Naive B cell (primary cell): ENCODE measurements at places on chromosomes 3 and 15. TPM values are rescaled to one million over a fixed set of nuclear protein-coding genes. Genes with fewer than 3 reads are reported as not detected.
A peak's percentile ranks its signal among the peaks of the same experiment; 100 is the strongest.

Gene GOLGA8M
- not detected for polyA plus RNA-seq

GRCh38 chr15:60384053-60384452 is 13.7 kb downstream of the ANXA2 start:
- H3K4me3 ChIP-seq, result no peak overlapping the region
- peaks cover 5% of the 10 kb centered on the region for H3K4me1 ChIP-seq
- no peak for DNase-seq
- no peaks in the 10 kb centered on the region for H3K27me3 ChIP-seq

Gene CLDN16
- polyA plus RNA-seq, result not detected

DNA sequence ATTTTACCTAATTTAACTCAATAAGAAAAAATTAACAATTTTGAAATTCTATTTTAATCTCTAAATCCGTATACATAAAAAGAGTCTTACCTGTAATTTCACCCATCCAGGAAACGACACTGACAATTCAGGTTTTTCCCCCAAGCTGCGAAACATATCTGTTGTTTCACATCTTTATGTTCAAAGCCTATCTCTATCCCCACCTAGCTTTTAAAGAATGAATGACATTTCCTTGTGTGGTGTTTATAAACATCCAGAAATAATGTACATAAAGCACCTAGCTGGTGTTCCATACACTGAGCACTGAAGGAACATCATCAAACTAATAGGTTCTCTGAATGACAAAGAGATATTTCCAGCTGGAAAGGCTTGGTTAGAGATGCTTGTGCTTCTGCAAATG is 867.8 kb downstream of the SQOR start:
- H3K36me3 ChIP-seq, result no peaks in the 10 kb centered on the region
- H3K27me3 ChIP-seq, result no peaks in the 10 kb centered on the region
- H3K4me3 ChIP-seq, result no peak overlapping the region
- no peaks in the 10 kb centered on the region for H3K4me1 ChIP-seq

- H3K4me1 ChIP-seq, result peaks cover 27% of the 10 kb centered on the region
- peak overlapping the region; percentile 100 for H3K27ac ChIP-seq
- peak overlapping the region; percentile 100 for H3K4me3 ChIP-seq
- no peak for DNase-seq
These were observed 697 bp upstream of the RAB5A start for GRCh38 chr3:19945969-19946831.

DNA sequence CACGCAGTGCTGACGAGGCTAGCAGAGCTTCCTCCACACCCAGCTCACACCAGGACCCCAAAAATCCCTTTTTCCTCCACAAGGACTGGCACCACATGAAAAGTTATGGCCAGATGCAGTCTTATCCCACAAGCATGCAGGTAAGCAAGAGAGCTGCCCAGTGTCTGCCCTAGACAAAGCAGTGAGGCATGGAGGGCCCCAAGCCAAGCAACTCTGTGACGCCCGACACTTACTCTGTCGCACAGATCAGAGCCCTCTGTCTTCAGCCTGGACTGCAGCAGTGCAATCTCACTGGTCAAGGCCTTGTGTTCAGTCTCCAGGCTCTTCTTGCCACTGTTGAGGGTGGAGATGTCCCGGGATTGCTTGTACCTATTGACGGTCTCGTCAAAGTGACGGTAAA is 28.7 kb downstream of the RPN1 start:
- H3K4me3 ChIP-seq, result no peak overlapping the region
- no peak overlapping the region for H3K27ac ChIP-seq
- no peaks in the 10 kb centered on the region for H3K27me3 ChIP-seq
- H3K4me1 ChIP-seq, result peaks cover 36% of the 10 kb centered on the region

- no peaks in the 10 kb centered on the region for H3K4me1 ChIP-seq
- H3K27ac ChIP-seq, result no peak overlapping the region
- H3K36me3 ChIP-seq, result no peaks in the 10 kb centered on the region
- no peak for DNase-seq
- no peak overlapping the region for H3K4me3 ChIP-seq
- H3K27me3 ChIP-seq, result peaks cover 9% of the 10 kb centered on the region
These were observed 20.1 kb upstream of the C3orf49 start for GRCh38 chr3:63798949-63799348.

Gene AP3B2
- polyA plus RNA-seq, result not detected

Gene LRTM1
- not detected for polyA plus RNA-seq

- DNase-seq, result no peak
- H3K36me3 ChIP-seq, result no peaks in the 10 kb centered on the region
- H3K27ac ChIP-seq, result no peak overlapping the region
- H3K4me1 ChIP-seq, result no peaks in the 10 kb centered on the region
- H3K4me3 ChIP-seq, result no peak overlapping the region
- H3K27me3 ChIP-seq, result no peaks in the 10 kb centered on the region
These were observed 863.2 kb downstream of the GBE1 start for GRCh38 chr3:80898211-80898610.

GRCh38 chr3:100105501-100105900 is 8.8 kb downstream of the FILIP1L start:
- H3K27me3 ChIP-seq, result no peaks in the 10 kb centered on the region
- no peak for DNase-seq
- H3K4me1 ChIP-seq, result peaks cover 36% of the 10 kb centered on the region
- no peak overlapping the region for H3K4me3 ChIP-seq
- H3K27ac ChIP-seq, result no peak overlapping the region

DNA sequence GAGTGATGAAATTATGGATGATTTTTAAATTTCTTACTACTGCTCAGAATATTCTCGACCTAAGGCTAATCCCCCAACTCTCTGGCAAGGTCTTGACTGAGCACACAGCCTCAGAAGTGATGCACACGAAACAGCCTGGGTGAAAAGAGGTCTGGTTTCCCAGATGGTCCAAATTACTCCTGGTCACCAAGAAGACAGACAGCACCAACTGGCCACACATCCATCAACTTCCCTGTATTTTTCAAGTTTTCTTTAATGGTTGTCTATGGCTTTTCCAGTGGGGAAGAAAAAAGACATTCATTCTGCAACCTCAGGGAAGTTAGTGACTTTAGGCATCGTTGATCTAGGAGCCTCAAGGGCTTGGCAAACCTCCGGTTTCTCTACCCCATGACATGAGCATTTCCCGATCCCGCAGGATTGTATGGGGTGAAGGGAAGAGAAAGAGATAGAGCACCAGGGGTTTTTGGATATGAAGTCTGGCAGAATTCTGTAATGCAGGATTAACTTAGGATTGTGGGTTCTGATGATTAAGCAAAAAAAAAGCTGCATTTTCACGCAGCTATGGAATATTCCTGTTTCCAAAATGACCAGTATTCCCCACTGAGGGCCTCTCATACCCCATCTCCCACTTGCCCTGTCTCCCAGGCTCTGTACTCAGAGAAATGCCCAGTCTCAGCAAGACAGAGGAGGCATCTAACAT is 62.2 kb downstream of the UMPS start:
- H3K4me1 ChIP-seq, result no peaks in the 10 kb centered on the region
- no peak for DNase-seq
- no peaks in the 10 kb centered on the region for H3K36me3 ChIP-seq
- H3K27ac ChIP-seq, result no peak overlapping the region
- no peak overlapping the region for H3K4me3 ChIP-seq
- H3K27me3 ChIP-seq, result peaks cover 5% of the 10 kb centered on the region

Gene RHCG
- polyA plus RNA-seq, result not detected

DNA sequence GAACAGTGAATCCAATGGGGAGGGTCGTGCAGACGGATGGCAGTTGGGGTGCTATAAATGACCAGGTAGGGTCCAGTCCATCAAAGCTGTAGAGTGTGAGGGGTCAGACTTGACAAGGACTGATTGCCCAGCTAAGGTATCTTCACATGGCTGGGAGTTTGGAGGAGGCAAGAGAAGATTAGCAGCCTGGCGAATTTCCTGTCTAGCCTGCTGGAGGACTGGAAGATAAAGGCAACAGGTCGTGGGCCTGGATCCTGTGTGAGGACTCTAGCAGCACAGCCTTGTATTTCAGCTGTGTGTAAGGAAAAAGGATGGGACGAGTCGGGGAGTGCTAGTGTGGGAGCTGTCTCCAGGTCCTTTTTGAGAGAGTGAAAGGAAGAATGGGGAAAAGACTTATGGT is 17.6 kb downstream of the CCR5AS start:
- H3K4me3 ChIP-seq, result no peak overlapping the region
- H3K27me3 ChIP-seq, result no peaks in the 10 kb centered on the region
- DNase-seq, result no peak
- H3K27ac ChIP-seq, result no peak overlapping the region
- no peaks in the 10 kb centered on the region for H3K36me3 ChIP-seq

DNA sequence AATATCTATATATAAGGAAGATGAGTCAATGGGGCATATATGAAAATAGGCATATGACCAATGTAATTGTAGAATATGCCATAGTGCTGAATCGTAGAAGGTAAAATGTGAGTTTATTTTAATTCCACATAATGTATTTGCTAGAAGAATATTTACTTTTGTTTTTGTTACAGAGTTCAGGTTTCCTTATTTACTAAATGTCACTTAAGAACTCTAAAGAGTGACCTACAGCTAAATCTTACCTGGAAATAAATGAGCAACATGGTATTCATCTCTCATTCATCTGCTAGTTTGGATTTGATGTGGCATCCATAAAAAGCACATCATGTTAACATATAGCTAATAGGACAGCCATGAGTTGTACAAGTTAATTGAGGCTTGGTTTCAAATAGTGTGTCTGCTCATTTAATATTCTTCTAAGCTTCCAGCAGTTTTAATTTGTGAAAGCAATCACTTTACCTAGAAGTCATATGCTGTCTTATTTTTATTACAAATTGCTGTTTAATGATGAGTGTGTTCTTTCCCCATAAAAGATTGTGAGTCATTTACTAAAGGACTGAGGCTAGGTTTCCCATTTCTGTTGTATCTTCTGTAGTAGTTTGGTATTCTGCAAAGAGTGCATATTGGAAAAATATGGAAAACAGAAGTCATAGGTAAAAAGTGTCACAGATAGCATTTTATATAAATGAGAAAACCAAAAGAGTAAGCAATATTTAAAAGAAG is 222.1 kb upstream of the POU1F1 start:
- DNase-seq, result no peak
- H3K36me3 ChIP-seq, result no peaks in the 10 kb centered on the region
- H3K27ac ChIP-seq, result no peak overlapping the region
- no peak overlapping the region for H3K4me3 ChIP-seq

GRCh38 chr15:99076109-99076508 is 28.8 kb upstream of the SYNM start:
- no peak overlapping the region for H3K4me3 ChIP-seq
- DNase-seq, result no peak
- no peaks in the 10 kb centered on the region for H3K36me3 ChIP-seq
- no peak overlapping the region for H3K27ac ChIP-seq

Gene ISLR
- not detected for polyA plus RNA-seq

- DNase-seq, result no peak
- H3K4me1 ChIP-seq, result no peaks in the 10 kb centered on the region
- no peak overlapping the region for H3K4me3 ChIP-seq
- no peaks in the 10 kb centered on the region for H3K27me3 ChIP-seq
These were observed 192.8 kb upstream of the THBS1 start for GRCh38 chr15:39388118-39388517.

GRCh38 chr3:53482227-53482626 is 12.2 kb upstream of the CACNA1D start:
- H3K36me3 ChIP-seq, result no peaks in the 10 kb centered on the region
- no peak overlapping the region for H3K4me3 ChIP-seq
- H3K4me1 ChIP-seq, result no peaks in the 10 kb centered on the region
- peaks cover 50% of the 10 kb centered on the region for H3K27me3 ChIP-seq
- H3K27ac ChIP-seq, result no peak overlapping the region

Gene SLC2A2
- not detected for polyA plus RNA-seq

GRCh38 chr15:101090428-101090790 is 161.4 kb downstream of the CHSY1 start:
- H3K36me3 ChIP-seq, result no peaks in the 10 kb centered on the region
- no peak for DNase-seq
- H3K27me3 ChIP-seq, result peaks cover 5% of the 10 kb centered on the region
- no peak overlapping the region for H3K27ac ChIP-seq
- H3K4me1 ChIP-seq, result no peaks in the 10 kb centered on the region
- no peak overlapping the region for H3K4me3 ChIP-seq

- no peaks in the 10 kb centered on the region for H3K27me3 ChIP-seq
- no peaks in the 10 kb centered on the region for H3K36me3 ChIP-seq
- H3K4me1 ChIP-seq, result peaks cover 10% of the 10 kb centered on the region
- no peak overlapping the region for H3K27ac ChIP-seq
These were observed 5.6 kb downstream of the ZBED2 start for GRCh38 chr3:111589303-111590142.

DNA sequence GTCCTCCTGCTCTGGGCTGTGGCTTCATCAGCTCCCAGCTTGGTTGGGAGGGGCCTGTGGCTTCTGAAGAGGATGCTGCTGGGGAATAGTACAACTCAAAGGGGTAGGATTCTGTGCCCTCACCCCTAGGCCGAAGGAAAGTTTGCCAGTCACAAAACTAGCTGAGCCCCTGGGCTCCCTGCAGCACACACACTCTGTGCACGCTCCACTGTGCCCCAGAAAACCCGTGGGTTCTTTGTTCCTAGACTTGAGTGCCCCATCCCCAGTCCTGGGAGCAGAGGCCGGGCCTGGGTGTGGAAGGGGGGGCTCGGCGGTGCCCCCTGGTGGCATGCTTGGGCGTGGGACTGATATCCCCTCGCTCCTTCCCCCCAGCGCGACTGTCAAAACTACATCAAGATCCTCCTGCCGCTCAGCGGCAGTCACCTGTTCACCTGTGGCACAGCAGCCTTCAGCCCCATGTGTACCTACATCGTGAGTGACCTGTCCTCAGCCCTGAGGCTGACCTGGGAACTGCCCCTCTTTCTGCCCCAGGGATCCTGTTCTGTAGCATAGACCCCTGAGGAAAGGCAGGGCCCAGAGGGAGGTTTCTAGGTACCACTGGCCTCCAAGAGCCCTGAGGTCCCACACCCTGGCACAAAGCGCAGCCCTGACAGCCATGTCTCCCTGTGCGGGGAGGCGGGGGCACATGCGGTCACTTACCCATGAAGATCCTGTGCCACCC is 14.2 kb downstream of the CIB1 start:
- no peaks in the 10 kb centered on the region for H3K27me3 ChIP-seq
- peak overlapping the region; percentile 43 for H3K27ac ChIP-seq
- H3K4me1 ChIP-seq, result peaks cover 67% of the 10 kb centered on the region
- peaks cover 24% of the 10 kb centered on the region for H3K36me3 ChIP-seq
- peak overlapping the region; percentile 34 for H3K4me3 ChIP-seq

- H3K27ac ChIP-seq, result no peak overlapping the region
- no peaks in the 10 kb centered on the region for H3K4me1 ChIP-seq
- no peaks in the 10 kb centered on the region for H3K36me3 ChIP-seq
- no peak for DNase-seq
- H3K27me3 ChIP-seq, result peaks cover 8% of the 10 kb centered on the region
These were observed 124.4 kb downstream of the HCN4 start for GRCh38 chr15:73244333-73244732.

- no peaks in the 10 kb centered on the region for H3K36me3 ChIP-seq
- H3K27me3 ChIP-seq, result no peaks in the 10 kb centered on the region
- no peak overlapping the region for H3K4me3 ChIP-seq
- no peak for DNase-seq
These were observed 338.2 kb upstream of the ATP10A start for GRCh38 chr15:26201177-26201858.

GRCh38 chr3:34683851-34684250 is 885.4 kb downstream of the PDCD6IP start:
- H3K27ac ChIP-seq, result no peak overlapping the region
- H3K36me3 ChIP-seq, result no peaks in the 10 kb centered on the region

DNA sequence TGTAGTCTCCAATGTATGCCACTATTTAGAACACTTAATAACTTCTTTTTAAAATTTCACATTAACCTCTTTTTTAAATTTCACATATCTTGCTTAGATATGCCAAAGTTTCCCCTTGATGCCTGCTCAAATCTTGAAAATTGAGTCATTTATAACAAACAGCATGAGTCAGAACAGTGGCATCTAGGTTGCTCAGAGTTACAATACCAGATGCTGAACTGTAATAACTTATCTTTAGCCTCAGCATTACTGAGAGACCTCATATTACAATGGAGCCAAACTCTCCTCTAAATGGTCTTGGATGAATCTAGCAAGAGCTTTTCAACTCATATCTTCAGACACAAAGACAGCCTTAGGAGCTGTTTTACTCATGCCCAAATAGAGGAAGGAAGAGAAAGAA is 439.3 kb upstream of the ARPP21 start:
- DNase-seq, result no peak
- H3K27me3 ChIP-seq, result peaks cover 7% of the 10 kb centered on the region
- no peaks in the 10 kb centered on the region for H3K4me1 ChIP-seq
- H3K36me3 ChIP-seq, result no peaks in the 10 kb centered on the region

Gene CHRNA7
- not detected for polyA plus RNA-seq
